Right ventricle myocardium superior (tissue), 1 donor: ENCODE measurements at places on chromosomes 4 and X. TPM values are rescaled to one million over a fixed set of nuclear protein-coding genes. Genes with fewer than 3 reads are reported as not detected.
A peak's percentile ranks its signal among the peaks of the same experiment; 100 is the strongest.

The WDR13 gene
- total RNA-seq, result 173 TPM

The KLB gene
- 0.13 TPM for total RNA-seq

The CLCN3 gene
- total RNA-seq, result 62.0 TPM

The FOXO4 gene
- total RNA-seq, result 55.6 TPM

DNA sequence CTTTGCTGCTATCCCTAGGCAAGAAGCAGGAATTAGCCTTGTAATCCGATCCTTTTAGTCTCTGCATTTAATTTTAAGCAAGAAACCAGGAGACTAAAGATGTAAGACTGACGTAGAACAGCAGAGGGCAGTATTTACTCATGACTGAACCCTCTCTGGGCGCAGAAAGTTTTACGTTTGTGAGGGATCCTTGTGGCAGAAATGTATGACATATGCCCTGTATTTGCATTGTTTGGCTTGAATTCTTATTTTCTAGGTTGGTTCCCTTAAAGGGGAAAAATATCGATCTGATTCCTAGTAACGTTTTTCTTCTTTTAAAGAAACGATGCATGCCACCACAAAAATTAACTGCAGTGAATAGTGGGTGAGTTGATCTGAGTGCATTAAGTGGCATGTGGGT, 1.3 kb upstream of the FAT4 start:
- no peak for DNase-seq

GRCh38 chr4:13088726-13089658, 395.1 kb downstream of the RAB28 start:
- no peak for DNase-seq

GRCh38 chr4:98245226-98245625, 16.0 kb upstream of the RAP1GDS1 start:
- DNase-seq, result no peak

DNA sequence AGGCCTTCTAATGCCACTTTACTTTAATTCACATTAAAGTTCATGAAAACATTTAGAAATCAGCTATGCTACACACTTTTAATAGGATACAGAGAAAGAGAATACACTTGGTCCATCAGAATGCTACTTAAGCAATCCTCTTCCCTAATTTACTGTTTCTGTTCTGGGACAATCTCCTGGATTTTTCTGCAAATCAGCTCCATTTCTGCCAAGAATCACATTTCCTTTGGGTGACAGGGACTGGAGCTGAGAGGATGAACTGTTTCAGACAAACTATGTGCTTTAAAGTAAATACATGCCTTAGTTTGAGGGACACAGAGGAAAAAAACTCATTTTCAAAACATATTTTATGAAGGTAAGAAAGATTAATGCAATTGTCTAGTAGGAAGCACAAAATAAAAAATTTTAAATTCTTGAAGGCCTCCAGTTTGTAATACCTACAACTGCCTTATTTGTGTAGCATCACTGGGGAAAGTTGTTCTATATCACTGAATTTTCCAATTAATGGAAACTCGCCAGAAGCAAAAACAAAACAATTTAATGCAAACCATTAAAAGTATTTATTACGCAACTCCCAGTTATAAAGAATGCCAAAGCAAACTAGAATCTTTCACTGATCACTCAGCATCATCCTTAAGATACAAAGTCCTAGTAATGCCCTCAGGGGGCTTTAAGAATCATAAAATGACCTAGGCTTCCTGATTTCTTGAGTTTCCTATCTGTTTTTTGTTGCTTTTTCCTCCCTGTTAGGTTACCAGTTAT, 36.3 kb downstream of the BCLAF3 start:
- no peak for DNase-seq

- no peak for DNase-seq
These were observed 46.0 kb upstream of the TLL1 start for GRCh38 chr4:165827018-165827417.

- DNase-seq, result peak; percentile 75
These were observed 32.7 kb downstream of the ELF2 start for GRCh38 chr4:139144161-139144859.

- no peak for DNase-seq
These were observed 12.6 kb downstream of the NR0B1 start for GRCh38 chrX:30296408-30297254.

DNA sequence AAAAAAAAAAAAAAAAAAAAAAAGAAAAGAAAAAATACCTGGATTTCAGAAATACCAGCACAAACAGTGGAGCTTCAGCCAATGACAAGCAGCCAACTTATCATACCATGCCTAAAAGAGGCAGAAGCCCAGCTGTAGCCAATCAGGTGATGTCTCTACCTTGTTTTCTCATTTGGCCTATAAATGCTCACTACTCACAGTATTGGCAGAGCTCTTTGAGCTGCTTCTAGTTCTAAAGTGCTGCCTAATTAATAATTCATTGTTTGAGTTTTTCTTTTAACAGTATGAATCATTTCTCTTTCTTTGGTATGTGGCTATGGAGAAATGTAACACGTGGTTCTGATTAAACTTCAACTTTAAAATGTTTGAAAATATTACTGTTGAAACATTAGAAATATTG, 188.8 kb upstream of the TECRL start:
- DNase-seq, result no peak

GRCh38 chr4:119238068-119238722, 25.7 kb downstream of the USP53 start:
- DNase-seq, result no peak

DNA sequence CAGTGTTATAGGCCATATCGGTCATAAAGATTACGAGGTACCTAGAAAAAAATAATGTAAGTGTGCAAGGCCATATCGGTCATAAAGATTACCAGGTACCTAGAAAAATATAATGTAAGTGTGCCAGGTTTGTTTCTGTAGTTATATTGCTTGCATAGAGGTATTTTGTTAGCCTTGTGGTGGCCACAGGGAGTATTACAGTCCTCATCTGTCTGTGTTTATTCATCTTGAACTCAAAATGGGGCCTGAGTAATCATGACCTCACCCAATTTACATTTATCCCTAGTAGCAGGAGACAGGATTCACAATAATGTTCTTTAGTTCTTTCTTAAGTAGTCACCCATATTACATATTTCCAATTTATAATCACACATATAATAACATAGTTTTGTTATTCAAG, 459.7 kb downstream of the MID1IP1 start:
- no peak for DNase-seq

DNA sequence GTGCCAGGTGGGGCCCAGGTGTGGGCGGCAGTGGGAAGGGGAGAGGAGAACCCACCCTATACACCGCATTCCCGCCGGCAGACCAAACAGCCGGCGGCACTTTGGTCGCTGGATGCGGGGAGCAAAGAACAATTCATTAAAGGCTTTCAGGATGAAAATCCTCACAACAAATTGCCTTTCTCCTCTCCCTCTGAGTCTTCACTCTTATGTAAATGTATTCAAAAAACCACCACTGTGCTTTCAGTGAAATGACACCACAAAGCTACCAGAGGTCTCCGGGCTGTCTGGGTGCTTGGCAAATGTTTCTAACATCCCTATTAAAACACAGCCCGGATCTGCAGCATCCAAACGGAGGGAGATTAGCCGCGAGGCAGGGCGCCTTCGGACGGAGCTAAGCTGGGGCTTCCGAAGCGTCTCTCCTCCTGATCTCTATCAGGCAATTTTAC, 171.8 kb upstream of the TBL1X start:
- no peak for DNase-seq

GRCh38 chr4:150739591-150739990, 157.6 kb downstream of the MAB21L2 start:
- DNase-seq, result no peak

DNA sequence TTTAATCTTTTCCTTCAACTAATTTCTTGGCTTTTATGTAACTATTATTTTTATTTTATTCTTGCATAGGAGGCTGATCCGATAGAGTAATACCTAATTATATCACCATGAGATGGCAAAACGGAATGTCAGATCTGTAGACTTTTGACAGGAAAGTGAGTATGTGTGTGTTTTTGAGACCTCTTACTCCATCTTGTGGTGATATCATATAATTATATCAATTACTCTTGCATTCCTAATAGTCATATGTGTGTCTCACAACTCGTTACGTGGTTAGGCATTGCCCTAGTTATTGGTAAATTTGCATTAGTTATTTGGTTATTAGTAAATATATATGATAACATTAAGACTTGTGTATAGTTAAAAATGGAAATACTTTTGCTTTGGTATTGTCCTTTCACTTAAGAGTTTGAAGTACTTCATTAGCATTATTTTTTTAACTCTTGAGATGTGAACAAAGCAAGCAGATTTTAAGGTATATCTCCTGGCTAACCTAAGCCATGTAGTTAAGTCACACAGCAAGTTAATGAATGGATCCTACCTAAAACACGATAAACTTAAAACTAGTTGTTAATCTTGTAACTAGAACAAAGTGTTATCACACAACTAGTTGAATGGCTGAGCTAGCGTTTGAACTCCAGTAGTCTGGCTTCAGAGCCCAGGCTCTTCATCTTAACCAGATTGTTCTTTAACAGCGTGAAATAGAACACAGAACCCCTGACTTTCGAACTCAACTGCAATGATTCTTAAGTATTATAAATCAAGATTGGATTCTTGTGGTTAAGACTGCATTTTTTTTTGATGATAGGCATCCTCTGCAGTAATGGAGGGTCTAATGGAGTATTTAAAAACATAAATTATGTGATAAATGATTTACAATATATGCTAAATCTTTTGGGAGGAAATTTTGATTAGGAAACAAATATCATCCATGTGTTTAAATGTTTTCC, 67.1 kb downstream of the PGRMC2 start:
- no peak for DNase-seq

DNA sequence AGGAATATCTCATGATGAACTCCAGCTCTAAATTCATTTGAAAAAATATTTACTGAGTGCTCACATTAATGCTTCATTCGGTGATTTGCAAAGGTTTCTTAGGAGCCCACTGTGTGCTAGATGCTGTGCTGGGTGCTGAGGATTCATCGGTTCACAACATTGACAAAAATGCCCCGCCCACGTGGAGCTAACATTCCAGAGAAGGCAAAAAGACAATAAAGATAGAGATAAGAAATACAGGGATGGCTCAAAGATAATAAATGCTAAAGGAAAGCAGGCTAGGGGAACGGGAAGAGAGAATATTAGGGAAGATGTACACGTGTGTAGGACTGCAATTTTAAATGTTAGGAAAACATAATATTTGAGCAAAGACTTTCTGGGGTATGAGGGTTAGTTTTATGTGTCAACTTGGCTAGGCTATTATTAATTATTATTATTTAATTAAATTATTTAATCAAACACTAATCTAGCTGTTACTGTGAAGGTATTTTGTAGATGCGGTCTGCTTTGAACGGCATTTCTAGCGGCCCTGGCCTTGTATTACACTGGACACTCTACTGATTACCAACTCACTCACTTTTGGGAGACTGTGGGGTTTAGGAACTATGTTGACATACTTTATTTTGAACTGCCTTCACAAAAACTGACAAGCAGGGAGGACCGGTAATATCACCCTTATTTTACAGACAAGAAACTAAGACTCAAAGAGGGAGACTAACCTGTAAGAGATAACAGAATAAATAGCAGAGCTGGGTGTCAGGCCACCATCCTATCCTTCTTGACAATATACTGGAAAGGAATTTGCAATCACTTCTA, 61.9 kb upstream of the IRF2 start:
- DNase-seq, result no peak

DNA sequence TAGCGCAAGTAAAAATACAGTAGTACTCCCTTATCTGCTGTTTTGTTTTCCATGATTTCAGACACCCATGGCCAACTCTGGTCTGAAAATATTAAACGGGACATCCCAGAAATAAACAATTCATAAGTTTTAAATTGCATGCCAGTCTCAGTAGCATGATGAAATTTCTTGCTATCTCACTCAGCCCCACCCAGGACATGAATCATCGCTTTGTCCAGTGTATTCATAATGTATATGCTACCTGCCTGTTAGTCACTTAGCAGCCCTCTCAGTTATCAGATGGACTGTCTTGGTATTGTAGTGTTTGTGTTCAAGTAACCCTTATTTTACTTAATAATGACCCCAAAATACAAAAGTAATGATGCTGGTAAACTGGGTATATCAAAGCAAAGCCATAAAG, 158.2 kb upstream of the DDIT4L start:
- no peak for DNase-seq

DNA sequence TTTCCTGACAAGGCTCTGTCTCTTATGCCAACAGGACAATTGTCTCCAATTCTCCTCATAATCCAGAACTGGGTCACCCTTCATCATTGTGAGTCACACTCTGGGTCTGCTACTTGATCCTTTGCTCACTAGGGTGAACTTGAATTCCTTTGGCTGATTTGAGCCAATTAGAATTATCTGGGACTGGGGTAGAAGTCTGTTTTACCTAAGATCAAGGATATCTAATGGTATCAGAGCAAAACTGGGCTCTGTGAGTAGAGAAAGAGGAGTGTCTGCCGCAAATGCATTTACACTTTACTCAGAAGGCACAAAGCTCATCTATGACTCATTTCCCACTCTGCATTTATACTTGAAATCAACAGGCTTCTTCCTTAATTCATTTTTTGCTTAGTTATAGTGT, 72.6 kb downstream of the PITX2 start:
- DNase-seq, result no peak
